ENCODE measurements at places on chromosomes 12 and 14.
A peak's percentile ranks its signal among the peaks of the same experiment; 100 is the strongest.

DNA sequence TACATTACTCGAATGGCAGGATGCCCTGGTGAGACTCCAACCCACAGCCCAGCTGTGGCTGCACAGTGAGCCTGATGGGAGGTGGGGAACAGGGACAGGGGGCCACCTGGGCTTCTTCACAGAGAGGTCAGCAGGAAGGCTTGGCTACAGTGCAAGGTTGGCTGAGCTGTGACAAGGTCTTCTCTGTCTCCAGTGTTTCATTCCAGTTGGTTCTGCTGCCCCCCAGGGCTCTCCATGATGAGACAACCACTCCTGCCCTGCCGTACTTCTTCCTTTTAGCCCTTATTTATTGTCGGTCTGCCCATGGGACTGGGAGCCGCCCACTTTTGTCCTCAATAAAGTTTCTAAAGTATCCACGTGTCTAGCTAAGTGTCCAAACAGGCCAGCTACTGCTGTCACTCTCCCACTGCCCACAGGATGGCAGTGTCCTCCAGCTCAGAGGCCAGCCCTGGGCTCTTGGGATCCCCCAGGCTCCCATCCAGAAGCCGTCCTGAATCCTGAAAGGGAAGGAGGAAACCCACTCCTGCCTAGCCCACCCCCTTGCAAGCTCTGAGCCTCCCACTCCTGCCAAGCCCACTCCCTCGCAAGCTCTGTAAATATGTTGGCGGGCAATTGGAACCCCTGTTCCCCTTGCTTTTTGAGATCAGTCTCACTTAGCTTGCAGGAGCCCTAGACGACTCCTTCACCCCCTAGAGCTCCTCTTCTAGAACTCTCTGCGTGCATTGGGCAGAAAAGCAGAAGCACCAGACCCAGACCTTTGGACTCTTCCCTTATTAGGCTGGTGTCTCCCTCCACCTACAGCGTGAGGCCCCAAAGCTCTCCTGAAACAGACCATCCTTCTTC lies 5.4 kb downstream of the C1QL4 start:
- peak; percentile 58 for DNase-seq

- DNase-seq = peak; percentile 19
Measured at GRCh38 chr14:86646696-86647690, 1117.0 kb downstream of the FLRT2 start.

- no peak for DNase-seq
Measured at GRCh38 chr12:123149088-123149487, 1.8 kb downstream of the PITPNM2 start.

- no peak for DNase-seq
Measured at GRCh38 chr12:63045020-63045860, 105.8 kb downstream of the AVPR1A start.

DNA sequence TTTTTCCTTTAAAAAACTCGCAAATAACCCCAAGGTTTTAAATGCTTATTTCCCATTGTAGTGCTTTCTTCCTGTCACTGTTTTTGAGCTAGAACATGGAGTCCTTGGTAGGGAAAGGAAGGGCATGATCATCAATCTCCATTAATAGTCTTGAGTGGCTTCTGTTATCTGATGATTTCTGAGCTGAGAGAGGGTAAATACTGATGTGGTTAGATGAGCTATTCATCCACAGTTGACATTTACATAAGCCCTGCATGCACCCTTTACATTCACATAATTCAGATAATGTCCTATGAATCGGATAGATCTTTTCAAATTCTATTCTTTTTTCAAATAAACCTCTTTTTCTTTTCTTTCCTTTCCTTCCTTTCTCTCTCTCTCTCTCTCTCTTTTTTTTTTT lies 81.4 kb downstream of the NTN4 start:
- no peak for DNase-seq

DNA sequence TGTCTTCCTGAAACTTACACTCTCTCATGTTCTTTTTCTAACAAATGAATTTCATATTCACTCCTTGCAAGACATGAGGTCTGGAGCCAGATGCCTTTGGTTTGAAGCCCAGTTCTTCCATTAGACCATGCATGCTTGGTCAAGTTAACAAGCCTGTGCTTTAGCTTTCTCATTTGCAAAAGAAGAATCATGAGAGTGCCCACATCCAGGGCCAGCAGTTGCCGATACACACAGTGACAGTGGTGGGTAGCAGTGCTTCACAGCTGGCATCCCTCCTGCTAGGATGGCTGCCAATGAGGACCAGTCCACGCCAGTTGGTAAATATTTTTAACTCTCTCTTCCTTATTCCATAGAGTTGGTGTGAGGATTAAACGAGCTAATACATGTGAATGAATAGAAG lies 163.1 kb downstream of the PHLDA1 start:
- no peak for DNase-seq

GRCh38 chr14:91373591-91374254 lies 43.9 kb downstream of the CCDC88C start:
- DNase-seq = peak; percentile 46

DNA sequence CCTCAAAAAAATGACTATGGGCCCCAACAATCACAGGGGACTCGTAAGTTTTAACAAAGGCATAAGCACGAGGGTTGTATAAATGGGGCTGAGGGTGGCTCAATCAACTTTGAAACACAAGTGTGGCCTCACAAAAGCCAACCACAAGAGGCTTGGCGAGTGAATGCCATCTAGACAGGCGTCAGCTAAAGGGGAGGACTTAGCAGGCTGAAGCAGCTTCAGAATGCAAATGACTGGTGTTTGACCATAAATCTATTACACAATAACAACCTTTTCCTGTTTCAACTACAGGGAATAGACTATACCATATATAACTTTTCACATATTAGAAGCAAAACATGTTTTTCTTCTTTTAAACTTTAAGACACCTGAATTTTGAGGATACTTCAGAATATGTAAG lies 777.9 kb downstream of the FSCB start:
- DNase-seq = no peak

DNA sequence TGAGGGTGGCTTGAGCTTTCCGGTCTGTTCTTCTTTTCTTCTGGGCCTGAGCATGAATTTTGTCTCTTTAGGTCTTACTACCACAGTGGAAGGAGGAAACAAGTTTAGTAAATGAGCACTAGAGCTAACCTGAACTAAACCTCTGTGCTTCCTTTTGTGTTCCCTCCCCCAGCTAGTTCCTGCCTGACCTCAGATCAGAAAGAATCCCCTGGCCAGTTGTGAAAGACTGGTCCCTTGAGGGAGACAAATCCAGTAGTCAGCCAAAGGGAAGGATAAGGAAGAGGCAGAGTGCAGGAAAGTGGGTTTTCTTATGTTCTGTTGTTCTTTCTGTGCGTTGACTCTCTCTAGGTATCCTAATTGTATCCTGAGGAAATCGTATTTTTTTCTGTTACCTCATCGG lies 17.5 kb downstream of the ZNF664 start:
- peak; percentile 34 for DNase-seq

DNA sequence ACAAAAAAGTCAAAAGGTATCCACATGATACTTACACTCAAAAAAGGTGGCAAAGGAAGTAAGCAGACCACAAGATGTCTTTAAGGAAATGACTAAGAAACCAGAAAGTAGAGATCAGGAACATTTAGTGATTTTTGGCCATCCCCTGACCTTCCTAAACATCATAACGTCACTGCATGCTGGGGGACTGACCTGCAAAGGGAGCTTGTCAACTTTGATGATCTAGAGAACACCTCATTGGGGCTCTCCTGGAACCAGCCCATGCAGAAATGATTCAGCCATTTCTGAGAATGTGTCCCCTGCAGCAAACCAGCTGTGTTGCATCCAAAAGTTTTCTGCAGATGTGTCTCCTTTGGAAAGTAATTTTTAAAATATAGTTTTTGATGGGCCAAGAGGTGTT lies 152.2 kb upstream of the RASSF8 start:
- no peak for DNase-seq

- DNase-seq = no peak
Measured at GRCh38 chr14:96117101-96117897, 78.1 kb downstream of the C14orf132 start.

DNA sequence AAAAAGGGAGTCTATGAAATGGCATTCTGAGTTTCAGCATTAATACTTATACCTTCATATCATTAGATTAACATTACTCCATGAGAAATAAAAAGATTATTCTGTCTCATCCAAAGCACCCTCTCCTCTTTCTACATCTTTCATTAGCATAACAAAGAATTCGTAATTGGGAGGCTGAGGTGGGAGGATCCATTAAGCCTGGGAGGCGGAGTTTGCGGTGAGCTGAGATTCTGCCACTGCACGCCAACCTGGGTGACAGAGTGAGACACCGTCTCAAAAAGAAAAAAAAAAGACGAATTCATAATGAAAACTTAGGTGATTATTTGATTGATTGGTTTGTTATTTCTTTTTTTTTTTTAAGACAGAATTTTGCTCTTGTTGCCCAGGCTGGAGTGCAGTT lies 1.8 kb upstream of the CDK17 start:
- no peak for DNase-seq

DNA sequence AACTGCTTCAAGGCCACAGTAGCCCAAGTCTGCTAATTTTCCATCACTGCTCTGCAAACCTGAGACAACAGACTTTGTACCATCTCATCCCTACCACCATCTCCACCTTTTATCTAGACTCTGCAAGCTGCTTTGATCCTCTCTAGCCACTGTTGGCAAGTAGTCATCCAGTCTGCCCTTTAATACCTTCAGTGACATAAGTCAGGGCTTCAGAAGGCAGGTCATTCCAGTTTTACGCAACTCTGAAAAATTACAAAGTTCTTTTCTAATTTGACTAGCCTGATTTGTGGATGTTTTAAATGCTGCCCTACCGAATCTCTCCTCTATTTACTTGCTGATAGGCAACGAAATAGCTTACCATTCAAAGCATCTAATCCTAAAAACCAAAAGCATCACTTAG lies 2.8 kb downstream of the FERMT2 start:
- DNase-seq = no peak

DNA sequence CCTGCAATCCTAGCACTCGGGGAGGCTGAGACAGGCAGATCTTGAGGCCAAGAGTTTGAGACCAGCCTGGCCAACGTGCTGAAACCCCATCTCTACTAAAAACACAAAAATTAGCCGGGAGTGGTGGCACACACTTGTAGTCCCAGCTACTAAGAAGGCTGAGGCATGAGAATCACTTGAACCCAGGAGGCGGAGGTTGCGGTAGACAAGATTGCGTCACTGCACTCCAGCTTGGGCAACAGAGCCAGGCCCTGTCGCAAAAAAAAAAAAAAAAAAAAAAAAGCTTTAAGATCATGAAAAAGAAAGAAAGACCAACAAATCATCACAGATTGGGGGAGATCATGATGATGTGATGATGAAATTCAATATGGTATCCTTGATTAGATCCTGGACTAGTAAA lies 30.6 kb downstream of the WDR89 start:
- DNase-seq = no peak

DNA sequence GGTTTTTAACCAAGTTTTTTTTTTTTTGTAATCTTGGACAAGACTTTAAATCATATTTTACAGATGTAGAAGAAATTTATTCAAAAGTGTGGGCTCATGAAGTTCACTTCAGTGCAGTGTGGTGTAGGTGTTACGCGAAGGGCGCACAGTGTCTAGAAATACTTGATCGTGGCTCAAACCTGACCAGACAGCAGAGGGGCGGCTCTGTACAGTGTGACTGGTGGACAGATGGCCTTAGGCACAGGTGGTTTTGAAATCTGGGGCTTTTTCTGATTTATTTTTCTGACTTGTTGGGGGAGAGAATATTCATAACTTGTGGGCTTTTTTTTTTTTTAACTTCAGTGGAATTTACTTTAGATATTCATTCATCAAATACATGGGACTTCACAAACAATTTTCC lies 179.2 kb downstream of the PELI2 start:
- DNase-seq = no peak

DNA sequence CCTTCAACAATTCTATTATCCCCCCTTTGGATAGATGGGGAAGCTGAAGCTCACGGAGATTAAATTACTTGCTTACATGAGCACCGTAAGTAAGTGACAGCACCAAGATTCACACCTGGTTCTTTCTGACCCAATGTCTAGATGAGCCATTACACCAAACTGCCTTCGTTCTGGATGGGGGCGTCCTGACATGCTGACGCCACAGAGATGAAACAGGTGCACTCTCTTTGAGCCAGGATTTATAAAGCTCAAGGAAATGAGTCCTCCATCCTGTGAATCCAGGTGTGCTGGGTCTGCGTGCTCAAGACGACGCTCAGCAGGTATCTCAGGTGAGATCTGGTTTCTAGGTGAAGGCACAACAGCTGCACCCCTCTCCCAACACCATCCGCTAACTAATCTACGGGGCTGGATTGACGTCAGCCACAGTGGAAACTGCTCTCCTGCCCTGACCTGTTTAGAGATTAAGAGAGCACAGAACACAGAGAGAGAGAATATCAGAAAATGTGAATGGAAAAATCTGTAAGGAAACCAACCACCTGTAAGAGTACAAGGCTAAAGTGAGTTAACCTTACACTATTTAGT lies 61.6 kb downstream of the KSR2 start:
- no peak for DNase-seq

DNA sequence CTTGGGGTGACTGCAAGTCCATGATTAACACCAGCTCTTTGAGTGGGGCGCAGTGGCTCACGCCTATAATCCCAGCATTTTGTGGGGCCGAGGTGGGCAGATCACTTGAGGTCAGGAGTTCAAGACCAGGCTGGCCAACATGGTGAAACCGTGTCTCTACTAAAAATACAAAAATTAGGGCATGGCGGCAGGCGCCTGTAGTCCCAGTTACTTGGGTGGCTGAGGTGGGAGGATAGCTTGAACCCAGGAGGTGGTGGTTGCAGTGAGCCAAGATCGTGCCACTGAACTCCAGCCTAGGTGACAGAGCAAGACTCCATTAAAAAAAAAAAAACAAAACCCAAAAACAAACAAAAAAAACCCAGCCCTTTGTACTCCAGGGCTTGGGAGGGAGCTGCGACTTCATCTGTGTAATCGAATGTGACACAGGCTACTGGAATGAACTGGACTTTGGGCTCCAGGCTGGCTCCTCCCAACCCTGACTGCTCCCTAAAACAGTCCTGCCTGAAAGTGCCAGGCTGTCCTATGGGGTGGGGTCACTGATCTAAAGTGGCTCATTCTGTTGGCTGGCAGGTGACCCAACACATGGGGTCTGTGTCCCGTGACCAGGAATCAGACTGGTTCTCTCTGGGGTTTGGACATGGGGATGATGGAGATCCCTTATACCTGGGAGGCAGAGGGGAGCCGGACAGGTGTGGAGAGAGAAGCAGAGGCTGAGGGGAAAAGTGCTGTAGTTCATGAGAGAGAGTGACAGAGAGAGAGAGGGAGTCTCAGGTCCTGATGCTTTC lies 9.3 kb upstream of the C12orf43 start:
- no peak for DNase-seq

DNA sequence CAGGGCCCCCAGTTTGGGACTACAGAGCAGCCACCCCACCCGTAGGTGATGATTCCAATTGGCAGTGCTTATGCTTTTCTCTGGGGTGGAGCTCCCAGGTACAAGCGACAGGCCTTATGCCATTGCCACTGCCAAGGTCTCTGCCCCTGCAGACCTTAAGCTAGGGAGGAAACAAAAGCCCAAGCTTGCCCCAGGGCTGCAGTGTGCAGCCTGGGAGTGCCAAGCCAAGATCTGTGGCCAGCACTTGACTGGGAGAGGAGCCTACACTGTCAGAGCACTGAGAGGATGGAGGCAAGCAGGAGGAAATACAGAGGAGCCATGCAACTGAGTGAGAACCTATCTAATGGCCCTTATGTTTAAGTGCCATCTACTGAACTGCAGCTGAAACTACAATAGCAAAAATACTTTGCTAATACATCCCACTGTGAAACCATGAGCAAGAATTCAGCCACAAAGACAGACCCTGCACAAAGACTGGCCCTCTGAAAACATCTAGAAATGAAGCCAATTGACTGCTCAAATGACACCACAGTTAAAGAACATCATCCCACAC lies 17.7 kb upstream of the ASCL1 start:
- no peak for DNase-seq

GRCh38 chr12:41521872-41522379 lies 333.8 kb downstream of the PDZRN4 start:
- peak; percentile 37 for DNase-seq

GRCh38 chr14:21734457-21735074 lies 60.9 kb upstream of the OR4E1 start:
- peak; percentile 54 for DNase-seq

All from KBM-7 (cell line).